ENCODE measurements at places on chromosomes 1 and 21. TPM values are rescaled to one million over a fixed set of nuclear protein-coding genes. Genes with fewer than 3 reads are reported as not detected.

Gene PADI2
- total RNA-seq = 226 TPM

Gene MYCL
- total RNA-seq = 1.8 TPM

Gene EPHA2
- total RNA-seq = 7.6 TPM

Gene LCE1E
- total RNA-seq = not detected

Gene CRNN
- not detected for total RNA-seq

Gene AMY1C
- not detected for total RNA-seq

Gene USH2A
- total RNA-seq = 0.65 TPM

DNA sequence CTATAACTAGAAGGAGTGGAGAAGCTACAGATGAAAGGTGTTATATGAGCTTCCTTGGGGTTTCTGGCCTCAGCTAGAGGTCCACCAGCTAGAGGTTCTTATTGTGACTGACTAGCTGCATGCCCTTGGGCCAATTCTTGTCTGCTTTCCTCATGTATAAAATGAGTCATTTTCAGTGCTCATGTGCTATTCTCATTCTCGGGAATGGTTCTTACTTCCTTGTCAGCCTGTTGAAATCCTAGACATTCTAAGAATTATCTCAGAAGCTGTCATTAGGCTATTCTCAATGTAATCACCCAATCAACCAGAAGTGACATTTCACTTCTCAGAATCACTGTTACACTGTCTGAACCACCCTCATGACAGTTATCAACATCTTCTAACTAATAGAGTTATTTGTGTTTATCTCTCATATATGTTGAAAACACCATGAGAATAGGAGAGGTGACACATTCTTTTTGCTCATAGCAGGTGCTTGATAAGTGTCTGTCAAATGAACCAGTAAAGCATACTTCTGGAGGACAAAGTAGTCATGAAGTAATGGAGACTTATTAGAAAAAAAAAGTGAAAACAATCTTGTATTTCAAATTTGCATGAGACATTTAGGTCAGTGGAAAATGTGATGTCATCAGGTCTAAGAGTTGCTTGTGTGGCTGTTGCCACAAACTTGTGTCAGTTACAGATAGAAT is 122.8 kb upstream of the IVNS1ABP start:
- DNase-seq = no peak

GRCh38 chr1:99619583-99619982 is 26.3 kb upstream of the PALMD start:
- no peak for DNase-seq

DNA sequence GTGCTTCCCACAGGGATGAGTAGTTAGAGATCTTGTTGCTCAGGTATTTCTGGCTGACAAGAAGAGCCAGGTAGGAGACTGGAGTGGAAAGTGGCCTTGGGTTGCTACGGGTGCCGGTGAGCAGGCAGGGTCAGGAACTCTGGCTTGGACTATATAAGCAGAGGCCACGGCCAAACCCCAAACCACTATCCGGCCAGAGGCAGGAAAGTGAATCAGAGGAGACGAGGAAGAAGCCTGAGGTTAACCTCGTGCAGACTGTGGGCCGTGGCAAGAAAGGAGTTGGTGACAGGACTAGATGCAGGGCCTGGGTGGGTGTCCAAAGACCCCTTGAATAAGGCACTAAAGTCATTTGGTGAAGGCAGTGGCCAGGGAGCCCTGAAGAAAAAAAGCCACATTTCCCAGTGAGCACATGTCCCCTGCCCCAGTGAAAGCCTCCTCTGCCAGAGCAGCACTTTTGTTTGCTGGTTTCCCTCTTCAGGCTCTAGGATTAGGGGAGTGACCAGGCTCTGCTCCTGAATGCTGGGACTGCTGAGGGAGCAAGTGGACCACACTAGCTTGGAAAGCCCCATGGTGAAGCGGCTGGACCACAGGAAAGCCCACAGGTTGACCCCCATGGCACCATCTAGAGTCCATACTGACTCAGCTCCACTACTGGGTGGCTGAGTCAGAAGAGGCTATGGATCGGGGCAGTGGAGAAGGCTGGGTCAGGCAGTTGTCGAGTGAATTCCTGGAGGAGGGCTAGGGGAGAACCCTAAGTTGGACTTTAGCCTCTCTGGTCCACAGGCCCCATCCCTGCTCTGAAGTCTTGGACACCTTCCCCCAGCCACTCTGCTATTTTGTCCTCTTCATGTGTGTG is 23.4 kb downstream of the CSF1 start:
- no peak for DNase-seq

DNA sequence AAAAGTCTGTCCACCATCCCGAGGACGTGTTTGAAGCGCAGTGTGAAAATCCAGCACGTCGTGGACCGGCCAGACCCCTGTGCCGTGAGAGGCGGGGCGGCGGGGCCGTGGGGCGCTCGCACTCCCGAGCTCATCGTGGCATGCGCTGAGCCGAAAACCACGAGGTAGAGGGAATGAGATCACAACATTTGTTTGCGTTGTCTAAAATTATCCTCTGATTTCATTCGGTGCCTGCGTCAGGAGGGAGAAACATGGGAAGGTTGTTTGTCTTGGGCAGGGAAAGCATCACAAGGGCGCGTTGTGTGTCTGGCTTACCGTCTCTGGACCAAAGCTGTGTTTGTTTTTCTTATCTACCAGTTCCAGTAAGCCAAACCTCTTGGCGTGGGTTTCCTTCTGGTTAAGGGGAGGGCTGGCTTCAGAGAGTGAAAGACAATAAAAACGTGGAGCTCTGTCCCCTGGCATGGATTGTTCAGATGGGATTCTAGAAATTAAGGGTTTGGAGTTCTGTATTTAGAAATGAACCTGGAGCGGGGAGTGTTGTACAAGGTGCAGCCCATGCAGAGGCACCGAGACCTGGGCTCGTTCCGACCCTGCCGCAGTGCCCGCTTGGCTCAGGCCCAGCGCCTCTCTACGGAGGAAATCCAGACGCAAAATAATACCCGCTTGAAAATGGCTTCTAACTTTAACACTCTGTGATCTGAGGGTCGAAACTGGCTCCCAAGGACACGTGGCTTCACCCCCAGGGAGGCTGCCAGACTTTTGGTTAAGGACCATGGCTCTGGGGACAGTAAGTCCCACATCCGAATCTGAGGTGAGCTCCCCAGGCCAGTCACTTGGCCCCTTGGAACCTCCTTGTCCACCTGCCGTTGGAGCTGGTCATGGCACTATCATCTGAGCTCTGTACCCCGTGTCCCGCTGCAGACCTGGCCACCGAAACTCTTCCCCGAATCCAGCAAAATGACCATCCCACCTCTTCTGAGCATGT is 68.7 kb upstream of the FAM3B start:
- DNase-seq = no peak

GRCh38 chr1:161706482-161707347 is at the start of gene FCRLA:
FCRLA (plus strand) TSS chr1:161707229; CDS start chr1:161707265, 36 bp downstream.
- DNase-seq = no peak

- no peak for DNase-seq
Measured at GRCh38 chr21:33007747-33008146, 18.0 kb upstream of the OLIG2 start.

- no peak for DNase-seq
Measured at GRCh38 chr1:165248969-165249571, 107.4 kb downstream of the LMX1A start.

GRCh38 chr1:7292036-7292681 is 478.9 kb upstream of the VAMP3 start:
- no peak for DNase-seq

- DNase-seq = no peak
Measured at GRCh38 chr1:103353391-103353790, 172.1 kb upstream of the RNPC3 start.

DNA sequence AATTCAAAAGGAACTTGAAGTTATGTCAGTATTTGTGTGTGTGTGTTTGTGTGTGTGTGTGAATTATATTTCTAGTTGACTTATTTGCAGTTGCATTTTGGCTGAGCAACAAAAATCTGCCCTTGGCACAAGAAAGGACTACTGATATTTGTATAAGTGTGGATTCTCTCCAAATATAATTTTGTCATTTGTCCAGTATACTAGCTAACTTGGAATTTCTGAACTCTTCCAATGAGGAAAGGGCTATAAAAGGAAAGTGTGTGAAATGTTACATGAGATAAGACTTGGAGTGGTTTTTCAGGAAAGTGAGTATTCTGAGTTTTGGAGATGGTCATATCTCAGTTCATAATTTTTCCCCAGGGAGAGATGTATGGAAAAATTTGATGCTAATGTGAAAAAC is 1384.1 kb upstream of the B3GALT2 start:
- no peak for DNase-seq

Measured in dorsolateral prefrontal cortex (tissue), 122 donors.